ENCODE measurements at places on chromosomes 1 and 21. TPM values are rescaled to one million over a fixed set of nuclear protein-coding genes. Genes with fewer than 3 reads are reported as not detected.

GRCh38 chr1:50812346-50812745, 147.7 kb downstream of the FAF1 start:
- H3K27me3 ChIP-seq: no peaks in the 10 kb centered on the region
- no peaks in the 10 kb centered on the region for H3K4me1 ChIP-seq
- H3K36me3 ChIP-seq: no peaks in the 10 kb centered on the region
- H3K4me3 ChIP-seq: no peak overlapping the region

DNA sequence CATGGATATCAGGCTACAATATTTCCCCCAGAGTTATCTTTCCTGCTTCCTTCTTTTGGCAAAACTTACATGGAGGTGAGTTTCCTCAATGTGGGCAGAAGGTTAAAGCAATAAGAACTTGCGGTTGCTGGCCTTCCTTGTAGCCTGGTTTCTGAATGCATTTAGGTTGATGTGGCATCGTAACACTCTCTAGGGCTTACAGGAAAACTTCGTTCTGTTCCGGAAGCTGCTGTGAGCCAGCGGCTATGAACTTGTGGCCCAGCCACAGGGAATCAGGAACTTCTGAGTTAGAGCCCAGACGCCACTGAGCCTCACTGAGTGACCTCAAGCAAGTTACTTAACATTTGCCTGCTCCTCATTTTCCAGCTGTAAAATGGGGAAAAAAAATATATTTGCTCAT, 623.4 kb upstream of the ADAMTS5 start:
- DNase-seq: no peak
- H3K4me3 ChIP-seq: no peak overlapping the region
- H3K27ac ChIP-seq: no peak overlapping the region
- no peaks in the 10 kb centered on the region for H3K27me3 ChIP-seq

Gene RGS4
- polyA plus RNA-seq: 48.5 TPM

DNA sequence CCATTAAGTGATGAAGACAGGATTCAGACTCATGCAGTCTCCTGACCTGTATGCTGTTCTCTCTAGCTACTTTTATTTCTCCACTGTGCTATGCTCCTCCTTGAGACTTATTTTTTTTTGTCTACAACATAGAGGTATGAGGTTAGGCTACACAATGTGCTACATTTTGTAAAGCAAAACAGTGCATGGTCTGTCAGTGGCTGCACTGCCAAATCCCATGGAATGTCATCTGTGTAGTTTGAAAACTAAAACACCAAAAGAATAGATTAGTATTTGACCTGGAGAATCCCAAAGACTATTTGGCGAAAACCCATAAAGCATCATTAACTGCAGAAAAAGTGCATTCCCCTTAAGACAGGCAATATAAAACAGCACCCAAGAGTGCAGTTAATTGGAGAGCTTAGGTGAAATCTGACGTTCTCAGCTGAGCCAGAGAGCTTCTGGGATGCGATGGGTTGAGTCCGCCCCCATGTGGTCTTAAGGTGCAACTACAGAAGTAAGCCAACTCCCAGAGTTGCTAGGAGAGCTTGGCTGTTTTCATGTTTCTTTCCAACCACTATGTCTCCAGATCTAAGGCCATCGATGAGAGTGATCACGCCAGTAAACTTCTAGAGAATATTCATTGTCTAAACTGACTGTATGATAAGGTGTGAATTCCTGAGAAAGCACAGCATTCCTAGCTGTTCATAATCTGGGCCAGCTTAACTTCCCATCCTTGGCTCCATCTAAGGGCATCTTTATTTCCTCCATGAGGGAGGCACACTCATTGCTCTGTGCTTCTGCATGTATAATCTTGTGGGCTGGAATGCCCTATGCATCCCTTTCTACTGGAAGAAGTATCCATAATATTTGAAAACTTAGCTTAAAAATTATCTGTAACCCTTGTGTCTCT, 20.7 kb upstream of the CYP2J2 start:
- H3K4me3 ChIP-seq: no peak overlapping the region
- no peaks in the 10 kb centered on the region for H3K36me3 ChIP-seq
- H3K27me3 ChIP-seq: no peaks in the 10 kb centered on the region
- no peaks in the 10 kb centered on the region for H3K4me1 ChIP-seq
- no peak overlapping the region for H3K27ac ChIP-seq
